Frontal cortex (tissue), 4 donors: ENCODE measurements at places on chromosomes 4 and X.

DNA sequence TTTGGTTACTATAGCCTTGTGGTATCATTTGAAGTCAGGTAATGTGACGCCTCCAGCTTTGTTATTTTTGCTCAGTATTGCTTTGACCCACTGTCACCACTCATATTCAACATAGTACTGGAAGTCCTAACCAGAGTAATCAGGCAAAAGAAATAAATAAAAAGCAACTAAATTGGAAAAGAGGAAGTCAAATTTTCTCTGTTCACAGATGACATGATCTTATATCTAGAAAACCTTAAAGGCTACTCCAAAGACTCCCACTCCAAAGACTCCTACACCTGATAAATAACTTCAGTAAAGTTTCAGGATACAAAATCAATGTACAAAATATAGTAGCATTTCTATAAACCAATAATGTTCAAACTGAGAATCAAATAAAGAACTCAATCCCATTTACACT is 348.6 kb downstream of the CXXC4 start:
- DNase-seq, result no peak

DNA sequence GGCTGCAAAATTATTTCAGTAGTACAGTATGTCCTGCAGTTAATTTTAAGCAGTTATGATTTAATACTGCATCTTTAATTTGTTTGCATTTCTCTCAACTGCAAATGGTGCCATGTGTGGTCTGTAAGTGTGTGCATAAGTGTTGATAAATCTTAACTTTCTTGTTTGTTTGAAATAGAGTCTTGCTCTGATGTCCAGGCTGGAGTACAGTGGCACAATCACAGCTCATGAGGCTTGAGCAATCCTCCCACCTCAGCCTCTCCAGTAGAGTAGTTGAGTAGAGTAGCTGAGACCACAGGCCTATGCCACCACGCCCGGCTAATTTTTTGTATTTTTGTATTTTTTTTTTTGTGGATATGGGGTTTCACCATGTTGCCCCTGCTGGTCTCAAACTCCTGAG is 322.5 kb upstream of the NR3C2 start:
- DNase-seq, result no peak

- DNase-seq, result no peak
Measured at GRCh38 chr4:120070196-120070595, 3.5 kb upstream of the MAD2L1 start.

GRCh38 chr4:7124689-7125442 is 57.0 kb upstream of the GRPEL1 start:
- DNase-seq, result no peak

- DNase-seq, result no peak
Measured at GRCh38 chrX:45852884-45853283, 652.2 kb upstream of the DIPK2B start.

- DNase-seq, result no peak
Measured at GRCh38 chr4:125582302-125582701, 267.5 kb downstream of the FAT4 start.

GRCh38 chr4:13548984-13549546 is 4.8 kb upstream of the NKX3-2 start:
- peak; percentile 75 for DNase-seq

GRCh38 chrX:72021975-72022374 is 109.7 kb downstream of the RTL5 start:
- DNase-seq, result no peak

GRCh38 chrX:111244235-111244750 is 26.0 kb downstream of the CAPN6 start:
- DNase-seq, result peak; percentile 10

- no peak for DNase-seq
Measured at GRCh38 chr4:164221631-164222030, 532.3 kb upstream of the SMIM31 start.

DNA sequence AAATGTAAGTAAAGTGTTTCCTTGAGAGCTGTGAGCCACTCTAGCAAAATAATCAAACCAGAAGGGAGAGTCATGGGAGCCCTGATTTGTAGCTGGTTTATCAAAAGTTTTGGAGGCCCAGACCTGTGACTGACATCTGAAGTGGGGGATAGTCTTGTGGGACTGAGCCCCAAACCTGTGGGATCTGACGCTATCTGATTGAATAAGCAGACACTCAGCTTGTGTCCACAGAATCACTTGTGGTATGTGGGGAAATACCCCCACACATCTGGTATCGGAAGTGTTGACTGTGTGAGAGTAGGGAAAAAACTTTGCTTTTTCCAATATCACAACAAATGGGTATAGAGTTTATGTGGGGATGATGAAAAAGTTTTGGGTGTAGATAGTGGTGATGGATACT is 35.4 kb downstream of the FUNDC1 start:
- no peak for DNase-seq

DNA sequence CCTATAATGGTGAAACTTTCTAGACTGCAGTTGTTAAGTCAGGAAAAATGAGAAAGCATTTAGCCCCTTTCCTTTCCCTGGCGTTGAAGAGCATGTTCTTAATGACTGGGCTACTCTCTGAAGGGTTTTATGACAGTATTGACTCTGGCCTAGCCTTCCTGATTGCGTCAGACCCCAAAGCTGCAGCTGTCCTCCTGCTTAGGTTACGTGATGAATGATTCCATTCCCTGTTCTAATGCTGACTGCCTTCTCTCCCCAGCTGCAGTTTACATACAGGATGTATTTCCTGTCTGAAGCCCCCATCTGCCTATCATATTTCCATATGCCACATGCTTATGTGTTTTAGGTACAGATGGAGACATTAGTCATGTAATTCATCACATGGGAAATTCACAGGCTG is 105.8 kb upstream of the EGFL6 start:
- DNase-seq, result no peak

DNA sequence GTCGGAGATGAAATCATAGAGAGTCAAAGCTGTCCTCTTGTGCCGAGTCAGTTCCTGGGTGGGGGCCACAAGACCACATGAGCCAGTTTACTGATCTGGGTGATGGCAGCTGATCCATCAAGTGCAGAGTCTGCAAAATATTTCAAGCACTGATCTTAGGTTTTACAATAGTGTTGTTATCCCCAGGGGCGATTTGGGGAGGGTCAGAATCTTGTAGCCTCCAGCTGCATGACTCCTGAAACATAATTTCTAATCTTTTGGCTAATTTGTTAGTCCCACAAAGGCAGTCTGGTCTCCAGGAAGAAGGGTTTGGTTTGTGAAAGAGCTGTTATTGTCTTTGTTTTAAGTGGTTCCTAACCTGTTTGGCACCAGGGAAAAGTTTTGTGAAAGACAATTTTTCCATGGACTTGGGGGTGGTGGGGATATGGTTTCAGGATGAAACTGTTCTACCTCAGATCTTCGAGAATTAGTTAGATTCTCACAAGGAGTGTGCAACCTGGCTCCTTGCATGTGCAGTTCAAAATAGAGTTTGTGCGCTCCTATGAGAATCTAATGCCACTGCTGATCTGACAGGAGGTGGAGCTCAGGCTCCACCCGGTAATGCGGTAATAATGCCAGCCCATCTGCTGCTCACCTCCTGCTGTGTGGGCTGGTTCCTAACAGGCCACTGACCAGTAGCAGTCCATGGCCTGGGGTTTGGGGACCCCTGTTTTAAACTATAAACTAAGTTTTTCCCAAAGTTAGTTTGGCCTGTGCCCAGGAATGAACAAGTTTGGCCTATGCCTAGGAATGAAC is 29.2 kb downstream of the METAP1 start:
- DNase-seq, result no peak

DNA sequence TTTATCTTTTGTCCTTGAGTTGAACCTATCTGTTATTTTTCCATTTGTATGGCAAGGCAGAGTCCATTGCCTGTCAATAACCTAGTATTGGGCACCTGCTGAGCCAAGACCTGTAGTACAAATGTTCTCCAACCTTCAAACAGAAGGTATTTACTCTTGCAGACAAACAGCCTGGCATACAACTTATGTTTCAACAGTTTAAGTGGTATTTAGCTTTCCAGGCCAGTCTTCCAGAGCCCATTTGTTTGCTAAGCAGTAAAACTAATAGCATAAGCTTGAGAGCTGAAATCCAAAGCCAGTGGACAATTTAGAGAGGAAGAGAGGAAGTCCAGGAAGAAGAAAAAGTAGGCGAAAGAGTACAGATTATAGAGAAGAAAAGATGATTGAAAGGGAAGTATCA is 979.3 kb downstream of the GLUD2 start:
- DNase-seq, result no peak

DNA sequence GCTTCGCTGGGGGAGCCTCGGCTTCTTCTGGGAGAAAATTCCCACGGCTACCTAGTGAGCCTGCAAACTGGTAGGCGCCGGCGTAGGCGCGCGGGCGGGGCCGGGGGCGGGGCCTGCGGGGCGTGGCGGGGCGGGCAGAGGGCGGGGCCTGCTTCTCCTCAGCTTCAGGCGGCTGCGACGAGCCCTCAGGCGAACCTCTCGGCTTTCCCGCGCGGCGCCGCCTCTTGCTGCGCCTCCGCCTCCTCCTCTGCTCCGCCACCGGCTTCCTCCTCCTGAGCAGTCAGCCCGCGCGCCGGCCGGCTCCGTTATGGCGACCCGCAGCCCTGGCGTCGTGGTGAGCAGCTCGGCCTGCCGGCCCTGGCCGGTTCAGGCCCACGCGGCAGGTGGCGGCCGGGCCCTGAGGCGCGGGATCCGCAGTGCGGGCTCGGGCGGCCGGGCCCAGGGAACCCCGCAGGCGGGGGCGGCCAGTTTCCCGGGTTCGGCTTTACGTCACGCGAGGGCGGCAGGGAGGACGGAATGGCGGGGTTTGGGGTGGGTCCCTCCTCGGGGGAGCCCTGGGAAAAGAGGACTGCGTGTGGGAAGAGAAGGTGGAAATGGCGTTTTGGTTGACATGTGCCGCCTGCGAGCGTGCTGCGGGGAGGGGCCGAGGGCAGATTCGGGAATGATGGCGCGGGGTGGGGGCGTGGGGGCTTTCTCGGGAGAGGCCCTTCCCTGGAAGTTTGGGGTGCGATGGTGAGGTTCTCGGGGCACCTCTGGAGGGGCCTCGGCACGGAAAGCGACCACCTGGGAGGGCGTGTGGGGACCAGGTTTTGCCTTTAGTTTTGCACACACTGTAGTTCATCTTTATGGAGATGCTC is at the start of gene HPRT1:
Gene HPRT1, plus strand, starts transcription at position 161 of the 857 bp plus-strand sequence. Its CDS starts 147 bp downstream, at position 308.
- DNase-seq, result peak; percentile 70

- no peak for DNase-seq
Measured at GRCh38 chrX:53939127-53939526, 105.1 kb downstream of the PHF8 start.

DNA sequence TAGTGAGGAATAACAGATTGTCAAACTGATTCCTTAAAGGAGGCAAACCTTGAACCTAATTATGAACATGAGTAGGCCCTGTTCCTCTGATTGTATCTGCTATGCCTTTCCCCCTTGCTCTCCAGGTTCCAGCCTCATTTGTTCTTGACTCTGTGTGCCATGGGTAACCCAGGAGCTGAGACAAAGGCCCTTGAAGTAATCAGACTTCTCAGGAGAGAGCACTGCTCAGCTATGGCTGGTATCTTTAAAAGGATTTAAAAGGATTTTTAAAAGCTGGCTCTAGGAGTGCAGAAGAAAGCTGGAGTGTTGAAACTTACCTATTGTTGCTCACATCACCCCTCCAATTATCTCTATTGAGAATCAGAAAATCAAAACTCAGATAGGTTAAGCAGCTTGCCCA is 1565.5 kb upstream of the AGA start:
- no peak for DNase-seq

- no peak for DNase-seq
Measured at GRCh38 chr4:27022963-27023362, 162.3 kb downstream of the STIM2 start.

- no peak for DNase-seq
Measured at GRCh38 chr4:89741768-89742167, 95.2 kb downstream of the SNCA start.

GRCh38 chr4:15654593-15655222 is 449 bp downstream of the FBXL5 start:
- no peak for DNase-seq

DNA sequence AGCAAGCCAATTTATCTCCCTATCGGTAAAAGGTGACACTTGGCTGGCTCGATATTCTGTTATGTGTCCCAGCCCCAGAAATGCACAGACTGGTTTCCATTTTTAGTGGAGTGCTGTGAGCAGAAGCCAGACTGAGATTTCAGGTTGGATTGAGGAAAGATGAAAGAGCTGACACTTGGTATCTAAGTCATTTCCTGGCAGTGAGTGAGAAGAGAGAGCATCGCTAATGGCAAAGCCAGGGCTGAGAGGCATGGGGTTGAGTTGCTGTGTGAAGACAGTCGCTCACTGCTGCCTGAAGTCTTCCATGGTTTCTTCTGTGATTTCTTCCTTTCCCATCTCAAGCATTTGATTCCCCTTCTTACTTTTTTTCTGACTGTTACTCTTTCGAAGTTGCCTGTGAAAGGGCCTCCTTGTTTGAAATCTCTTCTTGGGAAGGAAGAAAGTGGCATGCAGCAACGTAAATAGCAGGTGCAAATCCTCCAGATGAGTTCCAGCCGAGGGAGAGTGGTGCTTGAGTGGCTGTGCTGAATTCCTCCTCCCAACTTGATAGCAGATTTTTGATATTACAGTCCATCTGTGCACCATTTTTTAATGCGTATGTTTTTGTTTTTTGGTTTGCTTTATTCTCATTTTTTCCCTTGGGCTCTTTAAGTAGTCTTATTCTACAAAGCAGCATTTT is 109.2 kb upstream of the LIMCH1 start:
- DNase-seq, result no peak

- no peak for DNase-seq
Measured at GRCh38 chrX:68584221-68584620, 63.2 kb upstream of the STARD8 start.

DNA sequence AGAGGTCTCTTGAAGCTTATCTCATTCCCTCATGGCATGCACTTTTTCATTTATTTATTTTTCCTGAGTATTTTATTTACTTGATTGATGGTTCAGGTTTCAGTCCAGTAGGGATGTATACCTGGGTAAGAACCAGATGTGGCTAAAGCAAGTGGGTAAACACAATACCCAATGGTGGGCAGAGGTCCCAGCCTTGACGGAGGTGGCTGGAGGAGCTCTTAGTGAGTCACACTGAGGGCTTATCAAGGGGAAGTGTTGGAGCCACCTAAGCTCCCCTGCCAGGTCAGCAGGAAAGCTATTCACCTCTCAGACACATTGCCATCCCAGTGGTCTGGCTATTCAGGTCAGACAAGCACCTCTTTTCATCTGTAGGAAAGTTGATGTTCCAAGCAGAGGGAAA is 236.2 kb upstream of the MAGEB16 start:
- DNase-seq, result no peak

DNA sequence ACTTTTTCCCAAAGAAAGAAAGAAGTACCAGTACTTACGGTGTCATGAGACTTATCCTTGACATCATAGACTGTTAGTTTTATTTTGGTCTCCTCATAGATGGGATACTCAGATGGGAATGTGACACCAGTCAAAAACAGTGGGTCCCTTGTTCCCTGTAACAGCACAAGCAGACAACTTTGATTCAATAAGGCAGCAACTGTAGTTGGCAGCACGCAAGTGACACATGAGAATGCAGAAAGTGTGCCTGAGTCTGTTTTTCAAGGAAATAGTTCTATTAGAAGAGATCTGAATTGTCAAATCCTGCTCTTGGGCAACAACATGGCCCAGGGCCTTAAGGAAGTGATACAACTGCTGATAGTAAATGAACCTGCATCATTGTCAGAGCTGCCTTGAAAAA is 443.2 kb downstream of the INPP4B start:
- no peak for DNase-seq

DNA sequence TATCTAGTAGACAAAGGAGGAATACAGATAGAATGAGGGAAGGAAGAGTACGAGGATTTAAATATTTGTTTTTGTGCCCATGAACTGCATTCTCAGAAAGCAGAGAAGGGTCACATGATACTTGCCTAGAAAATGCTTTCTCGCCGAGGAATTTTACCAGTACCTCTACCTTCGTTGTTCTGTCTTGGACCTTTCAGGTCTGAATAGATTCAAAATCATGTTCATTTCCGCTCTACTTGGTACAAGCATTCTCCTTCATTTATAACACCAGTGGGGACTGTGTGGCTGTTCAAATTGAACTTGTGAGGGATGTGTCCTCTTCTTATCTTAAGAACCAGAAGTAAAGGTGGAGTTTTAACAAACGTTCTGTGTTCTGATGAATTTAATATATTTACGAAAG is 1.9 kb downstream of the USP38 start:
- DNase-seq, result no peak
